AG10803 (cell line): ENCODE measurements at places on chromosomes 13 and 19.
A peak's percentile ranks its signal among the peaks of the same experiment; 100 is the strongest.

GRCh38 chr19:5644037-5644436 lies 21.2 kb downstream of the SAFB start:
- peak; percentile 38 for DNase-seq

- DNase-seq, result peak; percentile 70
These were observed 10.0 kb downstream of the DPF1 start for GRCh38 chr19:38213911-38214625.

DNA sequence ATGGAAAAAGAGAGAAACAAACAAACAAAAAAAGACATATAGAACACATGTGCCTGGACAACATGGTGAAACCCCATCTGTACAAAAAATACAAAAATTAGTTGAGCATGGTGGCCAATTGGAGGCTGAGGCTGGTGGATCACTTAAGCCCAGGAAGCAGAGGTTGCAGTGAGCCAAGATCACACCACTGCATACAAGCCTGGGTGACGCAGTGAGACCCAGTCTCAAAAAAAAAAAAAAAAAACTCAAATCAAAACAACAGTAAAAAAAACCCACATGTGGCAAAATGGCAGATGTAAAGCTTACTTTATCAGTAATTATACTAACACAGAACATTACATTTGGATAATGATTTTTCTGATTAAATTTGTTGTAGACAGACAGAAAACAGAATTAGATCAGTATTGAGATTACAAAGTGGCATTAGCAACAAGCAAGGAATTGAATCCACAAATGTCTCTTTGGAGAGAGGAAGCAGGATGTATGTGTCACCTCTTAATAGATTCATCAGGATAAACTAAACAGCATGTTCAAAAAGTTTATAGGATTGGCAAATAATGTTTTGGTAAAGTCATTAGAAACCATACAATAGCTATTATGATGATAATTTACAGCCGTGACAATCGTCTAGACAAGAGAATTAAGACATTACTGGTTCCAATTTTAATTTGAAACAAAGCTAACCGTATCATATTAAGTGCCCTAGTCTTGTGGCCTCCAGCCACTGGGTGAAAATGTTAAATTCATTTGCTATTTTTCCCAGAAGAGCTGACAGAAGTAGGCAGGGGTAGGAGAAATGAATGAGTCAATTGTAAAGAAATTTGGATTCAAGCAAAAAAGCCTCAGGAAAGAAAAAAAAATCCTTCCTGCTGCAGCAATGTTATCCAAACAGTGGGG lies 206.0 kb downstream of the FGF14 start:
- DNase-seq, result no peak

DNA sequence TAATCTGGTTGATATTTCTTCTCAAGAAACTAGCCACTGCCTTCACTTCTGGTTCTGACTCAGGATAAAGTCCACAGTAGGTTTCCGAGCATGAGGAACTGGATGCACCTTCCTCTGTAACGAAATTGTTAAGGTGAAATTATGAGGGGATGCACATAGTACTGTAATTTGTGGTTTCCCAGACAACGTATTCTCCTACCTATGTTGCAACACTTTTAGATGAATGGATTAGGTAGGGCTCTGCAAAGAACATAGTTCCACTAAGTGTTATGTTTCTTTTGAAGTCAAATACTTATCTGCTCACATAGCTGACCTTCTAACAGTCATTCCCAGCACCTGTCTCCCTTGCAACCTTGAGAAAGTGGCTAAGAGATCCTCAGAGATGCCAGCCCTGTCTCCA lies 5.7 kb upstream of the ZC3H13 start:
- no peak for DNase-seq

GRCh38 chr13:110662777-110663443 lies 43.0 kb downstream of the CARS2 start:
- DNase-seq, result peak; percentile 18

- no peak for DNase-seq
These were observed 14.2 kb downstream of the KCNC3 start for GRCh38 chr19:50314724-50315708.

DNA sequence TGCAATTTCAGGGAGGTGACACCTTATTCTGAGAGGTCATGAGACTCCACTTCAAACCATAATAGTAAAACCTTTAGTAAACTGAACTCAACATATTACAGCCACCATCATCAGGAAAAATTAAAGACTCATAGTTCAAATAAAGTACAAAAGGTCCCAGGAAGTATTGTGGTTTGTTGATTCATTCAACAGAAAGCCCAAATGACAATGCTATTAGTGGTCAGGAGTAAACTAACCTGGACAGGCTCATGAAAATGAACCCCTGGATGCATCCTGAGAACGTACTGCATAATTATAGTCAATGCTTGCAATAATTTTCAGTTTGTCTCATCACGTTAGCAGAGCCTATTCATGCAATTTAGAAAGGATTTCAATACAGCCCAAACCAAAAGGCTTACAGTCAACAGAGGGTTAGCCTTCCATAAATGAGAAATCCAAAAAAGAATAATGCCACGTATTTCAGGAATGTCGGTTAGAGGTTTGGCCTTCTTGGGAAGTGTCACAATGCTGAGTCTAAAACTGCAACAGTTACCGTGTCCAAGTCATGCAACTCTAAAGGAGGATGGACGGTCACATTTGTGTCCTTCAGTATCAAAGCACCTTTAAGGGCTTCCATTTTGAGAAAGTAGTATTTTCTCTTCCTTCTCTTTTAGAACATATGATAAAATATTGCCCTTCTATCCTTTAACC lies 280.8 kb downstream of the ABCC4 start:
- no peak for DNase-seq

DNA sequence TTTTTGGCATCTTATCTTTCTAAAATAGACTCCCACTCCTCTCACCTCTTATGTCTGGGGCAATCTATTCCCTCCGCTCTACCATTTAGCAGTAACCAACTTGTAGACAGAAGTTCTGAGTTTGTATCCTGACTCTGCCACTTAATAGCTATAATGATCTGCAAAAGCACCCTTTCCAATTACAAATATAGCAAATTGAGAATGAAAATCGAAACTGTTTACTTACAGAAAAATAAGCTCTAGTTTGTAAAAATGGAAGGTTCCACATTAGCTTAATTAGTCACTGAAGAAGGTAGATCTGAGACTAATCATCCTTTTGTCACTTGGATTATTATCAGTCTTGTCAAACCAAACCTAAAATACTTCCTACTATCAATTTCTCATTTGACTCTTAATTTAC lies 409.3 kb downstream of the DIAPH3 start:
- DNase-seq, result no peak

- no peak for DNase-seq
These were observed 143.8 kb upstream of the ZNF507 start for GRCh38 chr19:32201636-32202051.

GRCh38 chr19:16714702-16715287 lies 4.9 kb upstream of the NWD1 start:
- DNase-seq, result peak; percentile 19

- no peak for DNase-seq
These were observed 111.0 kb downstream of the B3GLCT start for GRCh38 chr13:31310786-31311185.

DNA sequence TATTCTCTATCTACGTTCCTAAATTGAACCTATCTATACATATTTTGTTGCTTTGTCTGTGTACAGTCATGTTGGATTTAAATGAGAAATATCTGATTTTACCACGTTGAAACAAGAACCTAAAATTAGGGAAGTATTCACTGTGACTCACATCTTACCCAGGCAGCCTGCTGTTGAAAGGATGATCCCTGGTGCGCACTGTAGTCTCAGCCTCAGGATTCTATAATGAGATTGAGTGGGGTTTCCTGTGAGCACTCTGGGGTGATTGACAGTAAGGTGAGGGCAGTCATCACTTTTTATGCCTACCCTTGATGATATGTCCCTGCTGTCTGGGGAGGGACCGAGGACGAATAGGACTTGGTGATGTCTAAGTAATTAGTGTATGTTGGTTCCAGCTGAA lies 35.4 kb downstream of the PCCA start:
- DNase-seq, result peak; percentile 6

GRCh38 chr19:1429750-1430149 lies 8.4 kb upstream of the RPS15 start:
- DNase-seq, result no peak

GRCh38 chr19:49347835-49348234 lies 12.6 kb downstream of the CD37 start:
- peak; percentile 90 for DNase-seq

DNA sequence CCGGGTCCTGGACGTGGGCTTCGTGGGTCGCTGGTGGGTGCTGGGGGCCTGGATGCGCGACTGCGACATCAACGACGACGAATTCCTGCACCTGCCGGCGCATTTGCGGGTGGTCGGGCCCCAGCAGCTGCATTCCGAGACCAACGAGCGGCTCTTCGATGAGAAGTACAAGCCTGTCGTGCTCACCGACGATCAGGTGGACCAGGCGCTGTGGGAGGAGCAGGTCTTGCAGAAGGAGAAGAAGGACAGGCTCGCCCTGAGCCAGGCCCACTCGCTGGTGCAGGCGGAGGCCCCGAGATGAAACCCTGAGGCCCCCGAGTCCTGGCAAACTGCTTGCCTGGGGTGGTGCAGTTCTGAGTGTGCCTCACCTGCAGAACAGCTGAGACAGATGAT lies 787 bp downstream of the TIMM29 start:
- no peak for DNase-seq

DNA sequence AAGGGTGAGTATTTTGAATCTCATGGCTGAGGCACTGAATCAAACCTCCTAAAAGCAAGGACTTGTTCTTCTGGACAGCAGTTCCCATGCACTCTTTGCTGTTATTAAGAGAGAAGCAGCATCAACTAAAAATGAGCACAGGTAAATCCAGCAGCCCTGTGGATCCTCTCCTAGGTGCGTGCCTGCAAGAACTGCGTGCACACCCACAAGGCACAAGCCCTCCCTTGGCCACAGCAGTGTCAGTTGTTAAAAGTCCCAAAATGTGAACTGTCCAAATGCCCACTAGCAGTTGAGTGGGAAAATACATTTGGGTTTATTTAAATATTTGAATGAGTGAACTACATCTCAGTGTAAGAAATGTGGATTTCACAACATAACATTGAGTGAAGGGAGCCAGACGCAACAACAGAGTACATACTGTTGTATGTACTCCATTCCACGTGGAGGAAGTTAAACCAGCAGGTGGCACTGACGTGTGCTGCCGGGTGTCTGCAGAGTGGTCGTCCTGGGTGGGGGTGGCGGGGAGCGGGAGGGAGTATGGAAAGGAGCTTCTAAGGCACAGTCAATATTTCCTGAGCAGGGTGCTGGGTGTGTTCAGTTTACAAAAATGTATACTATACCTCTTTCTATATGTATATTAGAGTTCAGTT lies 266.4 kb downstream of the NALCN start:
- peak; percentile 77 for DNase-seq

GRCh38 chr13:50908371-50908770 lies 1.2 kb upstream of the RNASEH2B start:
- DNase-seq, result no peak

DNA sequence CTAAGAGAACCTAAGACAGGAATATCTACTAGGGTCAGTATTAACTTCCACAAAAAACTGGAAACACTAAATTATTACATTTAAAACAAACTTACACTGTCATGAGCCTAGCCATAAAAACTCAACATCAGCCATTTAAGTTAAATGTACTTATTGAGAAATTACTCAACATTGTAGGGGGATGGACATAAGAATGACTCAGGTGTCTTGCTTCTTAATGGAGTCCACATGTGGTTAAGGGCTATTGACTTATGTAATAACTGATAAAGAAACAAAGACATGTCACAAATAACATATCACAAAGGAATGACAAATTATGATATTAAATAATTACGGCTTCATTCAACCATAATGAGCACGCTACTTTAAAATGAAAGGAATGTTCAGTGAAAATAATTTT lies 36.2 kb downstream of the CLDN10 start:
- peak; percentile 39 for DNase-seq

GRCh38 chr19:29324291-29324680 lies 111.3 kb upstream of the UQCRFS1 start:
- DNase-seq, result no peak

DNA sequence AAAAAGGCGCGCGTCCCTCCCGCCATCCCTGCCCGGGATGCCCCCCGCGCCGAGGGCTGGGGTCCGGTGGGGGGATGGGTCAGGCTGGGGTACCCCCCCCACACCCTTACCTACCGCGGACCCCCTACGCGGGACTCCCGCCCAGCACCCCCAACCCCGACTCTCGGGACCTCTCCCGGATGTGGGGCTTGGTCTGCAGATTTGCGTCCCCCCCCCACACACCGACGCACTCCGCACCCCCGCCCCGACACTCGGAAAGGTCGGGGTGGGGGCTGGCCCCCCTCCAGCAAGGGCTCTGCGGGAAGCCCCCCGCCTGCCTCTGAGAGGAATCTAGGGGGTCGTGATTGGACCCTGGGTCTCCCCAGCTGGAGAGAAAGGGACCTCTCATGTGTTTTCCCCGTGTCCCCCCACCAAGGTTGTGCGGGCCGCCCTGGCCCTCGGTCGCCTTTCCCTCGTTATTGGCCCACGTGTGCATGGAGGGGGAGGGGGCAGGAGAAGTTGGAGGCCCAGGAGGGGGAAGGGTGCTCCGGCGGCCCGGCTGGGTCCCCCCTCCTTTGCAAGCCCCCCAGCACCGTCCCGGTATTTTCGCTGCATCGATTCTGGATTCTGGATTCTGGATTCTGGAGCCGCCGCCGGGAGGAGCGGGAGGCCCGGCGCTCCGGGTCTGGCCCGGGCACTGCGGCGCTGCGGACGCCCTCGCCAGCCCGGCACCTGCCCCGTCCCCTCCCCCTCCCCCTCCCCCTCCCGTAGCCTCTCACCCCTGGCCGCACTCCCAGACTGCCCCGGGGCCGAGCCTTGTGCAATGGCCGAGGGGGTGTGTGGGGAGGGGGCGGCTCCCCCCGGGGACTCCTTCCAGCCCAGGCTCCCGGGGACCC lies 607 bp downstream of the NFIC start:
- DNase-seq, result no peak

- DNase-seq, result peak; percentile 30
These were observed 46.0 kb downstream of the MICU2 start for GRCh38 chr13:21557995-21558394.

GRCh38 chr19:2132731-2133490 lies 18.5 kb downstream of the AP3D1 start:
- DNase-seq, result no peak

GRCh38 chr13:29106651-29107050 lies 286.5 kb downstream of the MTUS2 start:
- peak; percentile 7 for DNase-seq

GRCh38 chr13:97215325-97215724 lies 6.8 kb upstream of the MBNL2 start:
- DNase-seq, result no peak

- no peak for DNase-seq
These were observed 2.8 kb upstream of the SLC25A15 start for GRCh38 chr13:40786568-40786996.

GRCh38 chr19:31718032-31718431 lies 368.8 kb upstream of the TSHZ3 start:
- peak; percentile 3 for DNase-seq

DNA sequence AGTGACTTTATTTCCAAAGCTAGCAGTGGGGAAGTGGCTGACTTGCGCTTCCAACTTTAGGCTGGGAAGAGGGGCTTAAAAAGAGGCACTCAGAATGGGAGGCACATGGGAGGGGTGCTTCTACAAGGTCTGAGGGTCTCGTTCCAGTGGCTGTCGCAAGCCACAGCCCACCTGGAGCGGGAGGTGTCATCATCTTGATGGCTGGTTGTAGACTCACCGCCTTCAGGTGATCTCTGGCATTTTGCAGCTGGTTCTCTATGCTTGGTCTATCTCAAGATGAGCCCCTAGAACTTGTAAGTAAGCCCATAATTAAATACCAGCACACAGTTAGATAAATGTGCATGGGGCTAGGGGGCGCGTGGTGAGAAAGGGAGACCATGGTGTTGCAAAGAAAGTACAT lies 9.2 kb downstream of the TEX29 start:
- DNase-seq, result no peak
